Activated naive CD8-positive, alpha-beta T cell treated with anti-CD3 and anti-CD28 coated beads, Interleukin-2, amount 50 U/mL, for 16 hours (primary cell): ENCODE measurements at places on chromosomes 2 and 18.

GRCh38 chr2:31426096-31426495 lies 11.6 kb upstream of the XDH start:
- no peak for DNase-seq

- DNase-seq: no peak
These were observed 138.1 kb upstream of the CWC22 start for GRCh38 chr2:180145163-180145562.

DNA sequence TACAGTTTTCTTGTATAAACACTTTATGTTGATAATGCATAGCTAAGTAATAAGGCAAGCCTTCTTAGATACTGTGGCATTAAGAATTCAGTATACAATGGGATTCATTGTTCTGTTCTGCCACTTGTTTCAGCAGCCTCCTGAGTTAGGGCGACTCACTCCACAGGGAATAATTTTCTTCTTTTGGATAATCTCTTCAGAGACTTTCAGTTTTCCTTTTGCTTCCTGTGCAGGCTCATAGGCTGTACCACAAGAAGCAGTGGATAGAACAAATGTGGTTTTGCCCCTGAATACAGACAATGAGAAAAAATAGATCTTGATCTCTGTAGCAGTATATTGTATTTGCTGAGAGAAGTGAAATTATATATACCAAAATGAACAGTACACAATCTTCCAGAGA lies 298.0 kb downstream of the ZNF407 start:
- DNase-seq: no peak

- DNase-seq: no peak
These were observed 316.9 kb upstream of the LRRTM4 start for GRCh38 chr2:77839102-77839501.

DNA sequence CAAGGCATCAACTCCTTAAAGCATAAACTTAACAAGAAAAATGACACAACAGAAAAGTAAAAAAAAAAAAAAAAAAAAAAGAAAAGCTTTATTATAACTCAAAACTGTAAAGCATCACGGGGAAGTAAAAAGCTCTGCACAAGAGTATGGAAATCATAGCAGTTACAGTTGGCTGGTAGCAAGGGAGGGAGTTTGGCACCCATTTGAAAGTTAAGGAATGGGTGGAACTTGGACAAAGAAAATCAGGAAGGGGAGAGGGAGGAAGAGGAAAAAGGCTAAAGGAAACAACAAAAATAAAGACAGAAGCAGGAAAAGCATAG lies 8.6 kb downstream of the KLF7 start:
- DNase-seq: no peak

DNA sequence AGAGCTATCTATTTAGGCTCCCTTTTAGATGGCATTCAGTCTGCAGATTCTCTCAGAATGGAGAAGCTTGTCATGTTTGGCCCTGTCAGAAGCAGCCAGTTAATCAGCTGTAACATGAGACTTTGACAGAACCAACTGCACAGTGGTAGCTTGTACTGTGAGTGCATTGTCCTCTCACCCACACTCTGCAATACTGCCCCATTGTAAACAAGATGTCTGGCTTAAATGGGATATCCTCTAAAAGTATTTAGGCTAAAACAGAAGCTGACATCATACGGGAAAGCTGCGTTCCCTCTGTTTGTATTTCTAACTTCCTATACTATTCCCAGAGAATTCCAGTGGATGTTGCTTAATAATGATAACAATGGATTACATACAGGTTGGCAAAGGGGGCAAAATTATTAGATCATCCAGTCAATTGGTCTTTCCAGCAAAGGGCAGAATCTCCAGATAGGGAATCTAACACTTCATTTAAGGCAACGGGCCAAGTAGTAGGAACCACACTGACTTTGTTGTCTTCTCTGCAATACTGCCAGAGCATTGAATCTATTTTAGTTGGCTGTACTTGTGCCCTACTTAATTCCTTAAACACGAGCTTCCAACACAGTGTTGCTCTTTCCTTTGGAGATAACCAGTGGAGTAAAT lies 15.4 kb upstream of the STAT4 start:
- DNase-seq: no peak

DNA sequence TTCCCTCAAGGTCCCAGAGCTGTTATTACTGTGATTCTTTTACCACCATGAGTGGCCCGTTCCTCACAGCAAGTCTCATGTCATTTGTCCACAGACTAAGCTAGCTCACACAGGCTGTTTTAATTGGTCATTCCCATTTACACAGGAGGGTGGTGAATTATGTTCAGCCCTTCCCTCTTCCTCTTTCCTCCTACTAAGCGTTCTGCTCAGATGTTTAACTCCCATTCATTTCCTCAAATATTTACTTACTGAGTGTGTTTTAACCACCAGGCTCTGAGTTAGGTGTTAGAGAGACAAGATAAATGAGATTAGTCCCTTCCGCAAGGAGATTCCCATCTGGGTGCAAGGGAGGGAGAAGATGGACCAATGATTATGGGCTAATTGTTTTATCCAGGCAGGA lies 403.6 kb upstream of the ACVR2A start:
- no peak for DNase-seq

- DNase-seq: no peak
These were observed 90.8 kb downstream of the PTPRM start for GRCh38 chr18:7657937-7658336.

DNA sequence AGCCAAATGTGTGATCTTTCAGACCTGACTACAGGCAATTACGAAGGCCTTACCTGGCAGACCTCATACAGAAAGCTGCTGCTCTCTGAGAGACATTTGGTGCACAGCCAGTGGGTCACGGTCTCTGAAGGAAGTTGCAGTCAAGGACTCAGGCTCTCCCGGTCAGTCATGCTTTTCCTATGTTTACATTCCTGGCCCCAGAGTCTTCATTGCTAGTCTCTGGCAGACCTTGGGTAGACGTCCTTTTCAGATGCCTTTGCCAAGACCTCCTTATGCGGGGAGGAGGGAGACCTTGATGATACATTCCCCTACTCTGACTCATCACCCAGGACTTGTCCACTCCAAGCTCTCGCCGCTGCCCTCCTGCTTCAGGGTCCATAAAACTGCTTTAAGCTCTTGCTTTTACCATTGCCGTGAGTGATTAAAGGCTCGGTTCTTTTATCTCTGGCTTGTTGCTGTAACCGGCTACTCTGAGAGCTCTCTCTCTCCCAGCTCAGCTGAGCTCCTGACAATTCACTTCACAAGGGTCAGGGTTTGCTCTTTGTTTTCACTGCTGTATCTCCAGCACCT lies 62.0 kb upstream of the SLC35F5 start:
- no peak for DNase-seq

GRCh38 chr2:216133397-216133796 lies 24.2 kb downstream of the XRCC5 start:
- DNase-seq: no peak

DNA sequence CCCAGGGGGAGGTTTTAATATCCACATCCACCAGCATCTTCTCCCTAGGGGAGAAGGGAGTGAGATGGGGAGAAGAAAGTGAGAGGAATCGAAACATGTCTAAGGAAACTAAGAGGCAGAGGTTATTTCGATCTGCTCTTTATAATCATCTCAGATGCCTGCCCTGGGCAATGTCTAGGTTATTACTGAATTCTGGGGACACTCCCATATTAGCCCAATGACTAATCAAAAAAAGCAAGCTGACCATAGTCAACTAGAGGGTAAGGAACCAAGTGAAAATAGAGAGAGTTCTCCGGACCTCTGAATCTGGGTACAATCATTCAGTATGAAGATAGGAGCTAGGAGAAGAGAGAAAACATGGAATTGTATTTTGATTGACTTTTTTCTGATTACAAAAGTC lies 56.7 kb upstream of the EML4 start:
- no peak for DNase-seq

DNA sequence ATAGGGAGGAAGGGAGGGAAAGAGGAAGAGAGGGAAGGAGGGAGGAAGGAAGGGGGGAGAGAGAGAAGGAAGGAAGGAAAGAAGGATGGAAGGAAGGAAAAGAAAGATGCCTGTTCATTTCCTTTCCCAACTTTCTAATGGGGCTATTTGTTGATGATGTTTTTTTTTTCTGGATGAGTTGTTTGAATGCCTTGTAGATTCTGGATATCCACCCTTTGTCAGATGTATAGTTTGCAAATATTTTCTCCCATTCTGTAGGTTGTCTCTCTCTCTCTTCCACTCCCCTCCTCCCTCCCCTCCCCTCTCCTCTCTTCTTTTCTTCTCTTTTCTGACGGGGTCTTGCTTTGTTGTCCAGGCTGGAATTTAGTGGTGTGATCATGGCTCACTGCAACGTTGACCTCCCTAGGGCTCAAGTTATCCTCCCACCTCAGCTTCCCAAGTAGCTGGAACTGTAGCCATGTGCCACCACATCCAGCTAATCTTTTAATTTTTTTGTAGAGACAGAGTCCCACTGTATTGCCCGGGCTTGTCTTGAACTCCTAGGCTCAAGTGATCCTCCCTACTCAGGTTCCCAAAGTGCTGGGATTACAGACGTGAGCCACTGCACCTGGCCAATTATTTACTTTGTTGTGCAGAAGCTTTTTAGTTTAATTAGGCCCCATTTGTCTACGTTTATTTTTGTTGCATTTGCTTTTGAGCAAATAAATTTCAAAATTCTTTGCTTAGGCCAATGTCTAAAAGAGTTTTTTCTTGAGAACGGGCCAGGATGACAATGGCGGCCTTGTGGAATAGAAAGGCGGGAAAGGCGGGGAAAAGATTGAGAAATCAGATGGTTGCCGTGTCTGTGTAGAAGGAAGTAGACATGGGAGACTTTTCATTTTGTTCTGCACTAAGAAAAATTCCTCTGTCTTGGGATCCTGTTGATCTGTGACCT lies 57.3 kb upstream of the FAM117B start:
- no peak for DNase-seq

DNA sequence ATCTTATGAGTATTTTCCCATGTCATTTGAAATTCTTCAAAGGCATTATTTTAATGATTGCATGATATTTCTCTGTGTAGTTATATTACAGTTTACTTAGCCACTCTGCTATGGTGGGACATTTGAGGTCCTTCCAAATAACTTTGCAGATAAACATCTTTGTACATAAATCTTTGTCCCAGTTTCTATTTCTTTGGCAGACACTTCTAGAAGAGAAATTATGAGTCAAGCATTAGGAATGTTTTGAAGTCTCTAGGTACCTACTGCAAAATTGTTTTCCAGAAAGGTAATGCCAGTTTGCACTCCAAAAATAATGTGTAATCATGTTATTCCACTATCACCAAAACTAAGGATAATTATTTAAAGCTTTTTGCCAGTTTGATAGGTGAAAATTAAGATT lies 149.7 kb downstream of the EN1 start:
- DNase-seq: no peak

DNA sequence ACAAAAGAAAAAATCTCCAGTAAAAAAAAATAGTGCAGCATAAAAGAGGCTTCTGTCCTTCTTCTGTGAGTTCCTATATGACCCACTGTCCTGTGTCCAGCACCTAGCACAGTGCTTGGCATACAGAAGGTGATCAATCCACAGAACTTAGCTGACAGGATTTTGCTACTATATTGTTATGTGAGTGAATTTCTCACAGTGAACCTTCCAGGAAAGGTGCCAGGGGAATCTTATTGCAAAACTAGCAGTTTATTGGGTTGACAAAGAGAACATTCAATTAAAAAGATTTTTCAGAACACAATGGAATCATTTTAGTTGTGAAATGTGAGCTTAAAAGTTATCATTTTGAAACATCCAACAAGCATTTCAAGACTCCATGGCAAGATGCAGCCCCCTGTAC lies 12.4 kb upstream of the TRIB2 start:
- DNase-seq: no peak

DNA sequence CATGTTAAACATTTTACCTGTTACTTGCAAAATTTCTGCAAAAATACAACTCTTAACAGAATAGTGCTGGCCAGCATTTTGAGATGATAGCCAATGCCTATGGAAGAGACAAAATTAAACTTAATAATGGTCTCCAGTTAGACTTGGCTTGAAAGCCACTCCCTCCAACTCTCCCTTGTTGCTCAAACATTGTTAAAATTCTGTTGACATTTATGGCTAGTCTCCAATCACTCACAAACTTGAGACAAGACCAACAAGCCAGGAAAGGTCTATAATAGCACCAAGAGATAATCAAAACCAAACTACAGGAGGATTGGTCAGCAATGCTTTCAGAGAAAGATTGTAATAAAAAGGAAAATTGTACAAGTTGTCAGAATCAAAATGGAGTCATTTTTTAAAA lies 770.7 kb upstream of the NXPH2 start:
- DNase-seq: no peak

DNA sequence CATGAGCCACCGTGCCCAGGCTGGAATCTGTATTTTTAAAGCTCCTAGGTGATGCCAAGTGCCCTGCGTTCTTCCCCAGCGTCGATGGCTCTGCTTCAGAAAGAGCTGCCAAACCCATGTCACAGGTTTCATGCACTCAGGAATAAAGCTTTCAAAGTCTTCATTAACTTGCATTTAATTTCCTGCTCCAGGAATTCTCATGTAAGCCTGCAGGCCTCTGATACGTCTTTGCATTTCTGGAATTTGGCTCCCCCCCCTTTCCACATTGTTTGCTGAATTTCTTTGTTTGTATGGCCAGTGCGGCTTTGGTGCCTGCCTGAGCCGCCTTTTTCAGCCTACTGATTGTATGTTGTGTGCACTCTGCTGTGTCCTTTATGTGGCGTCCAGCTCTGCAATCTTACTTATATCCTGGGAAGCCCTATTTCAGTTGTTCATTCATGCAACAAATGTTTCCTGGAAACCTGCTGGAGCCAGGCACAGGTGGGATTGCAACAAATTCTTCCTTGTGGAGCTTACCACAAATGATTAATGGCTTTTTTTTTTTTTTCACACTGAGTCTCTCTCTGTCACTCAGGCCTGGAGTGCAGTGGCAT lies 17.9 kb upstream of the OTOF start:
- no peak for DNase-seq

GRCh38 chr2:3639015-3639630 lies 18.9 kb upstream of the ALLC start:
- DNase-seq: no peak

DNA sequence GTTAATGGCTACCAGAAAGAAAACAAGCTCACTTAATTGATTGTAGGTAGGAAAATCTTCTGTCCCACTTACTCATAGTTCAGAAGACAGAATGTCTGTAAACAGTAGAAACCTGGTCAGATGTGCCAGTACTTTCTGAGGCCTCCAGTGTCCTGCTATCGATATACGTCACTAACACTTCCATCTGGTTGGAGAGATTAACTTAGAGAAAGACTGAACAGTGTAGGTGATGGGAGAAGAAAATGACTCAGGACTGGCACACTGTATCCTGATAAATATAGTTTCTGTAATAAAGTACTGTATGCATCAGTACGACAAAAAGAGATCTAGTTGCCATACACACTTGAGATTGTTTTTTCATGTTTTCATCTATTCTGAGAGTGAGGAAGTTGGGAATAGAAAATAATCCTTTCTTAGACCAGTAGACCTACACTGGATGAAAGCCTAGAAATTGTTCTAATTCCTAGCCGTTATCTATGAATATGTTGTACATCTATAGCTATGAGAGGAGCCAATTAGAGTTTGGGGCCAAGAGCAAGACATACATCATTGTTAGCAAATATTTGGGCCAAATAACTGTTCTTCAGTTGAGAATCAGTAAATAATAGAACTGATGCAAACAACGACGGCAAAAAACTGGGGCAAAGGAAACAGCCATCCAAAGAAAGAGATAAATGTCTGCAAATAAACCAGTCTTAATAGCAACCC lies 105.9 kb downstream of the NAT8 start:
- no peak for DNase-seq
